Stimulated activated CD8-positive, alpha-beta memory T cell treated with anti-CD3 and anti-CD28 coated beads, Interleukin-4, amount 100 ng/mL, for 1 hour (primary cell): ENCODE measurements at places on chromosomes 7 and 10.

DNA sequence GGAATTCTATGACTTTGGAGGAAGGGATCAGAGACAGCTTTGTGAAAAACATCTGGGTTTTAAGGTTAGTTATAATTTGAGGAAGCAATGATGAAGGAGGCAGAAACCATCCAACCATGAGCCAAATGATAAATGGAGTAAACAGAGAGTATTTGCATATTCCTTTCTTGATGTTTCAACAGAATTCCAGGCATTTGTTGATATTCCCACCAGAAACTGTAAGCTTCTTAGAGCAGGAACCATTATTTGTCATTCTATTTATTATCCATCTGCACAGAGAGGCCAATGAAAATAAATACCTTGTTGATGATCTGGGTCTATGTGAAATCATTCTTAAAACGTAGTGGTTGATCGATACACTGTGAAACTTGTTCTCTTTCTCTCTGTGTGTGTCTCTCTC, 715.3 kb downstream of the INHBA start:
- DNase-seq: no peak

- DNase-seq: no peak
Measured at GRCh38 chr7:10977113-10977512, 3.4 kb downstream of the PHF14 start.

DNA sequence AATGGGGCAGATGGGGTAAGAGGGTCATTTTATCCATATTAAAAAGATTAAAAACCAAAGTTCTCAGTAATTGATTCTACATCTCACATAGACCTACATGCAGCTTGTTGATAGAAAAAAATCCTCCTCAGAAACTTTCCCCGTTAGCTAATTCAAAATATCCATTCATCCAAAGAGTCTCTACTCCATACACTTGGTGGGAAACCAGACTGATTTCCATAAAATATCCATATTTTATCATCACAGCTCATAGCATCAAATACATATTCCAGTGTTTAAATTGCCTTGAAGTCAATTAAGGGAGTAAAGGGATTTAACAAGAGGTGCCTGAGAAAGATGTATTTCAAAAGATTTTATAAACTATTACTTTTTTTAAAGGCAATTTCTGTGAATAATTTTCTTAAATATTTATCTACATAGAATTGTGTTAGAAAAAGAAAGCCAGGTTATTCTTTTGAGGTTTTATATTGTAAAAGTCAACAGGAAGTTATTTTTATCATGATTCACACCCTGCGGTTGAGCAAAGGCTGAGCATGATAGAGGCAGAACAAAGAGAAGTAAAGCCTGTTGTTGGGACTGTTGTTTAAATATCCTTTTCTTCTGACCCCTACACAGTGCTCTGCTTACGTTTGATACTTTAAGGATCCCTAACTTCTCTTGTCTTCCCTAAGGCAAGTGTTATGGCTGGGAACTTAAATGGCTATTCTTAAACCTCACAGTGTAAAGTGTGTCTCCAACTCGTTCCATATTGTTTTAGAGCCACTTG, 266.7 kb downstream of the PRKG1 start:
- DNase-seq: no peak

DNA sequence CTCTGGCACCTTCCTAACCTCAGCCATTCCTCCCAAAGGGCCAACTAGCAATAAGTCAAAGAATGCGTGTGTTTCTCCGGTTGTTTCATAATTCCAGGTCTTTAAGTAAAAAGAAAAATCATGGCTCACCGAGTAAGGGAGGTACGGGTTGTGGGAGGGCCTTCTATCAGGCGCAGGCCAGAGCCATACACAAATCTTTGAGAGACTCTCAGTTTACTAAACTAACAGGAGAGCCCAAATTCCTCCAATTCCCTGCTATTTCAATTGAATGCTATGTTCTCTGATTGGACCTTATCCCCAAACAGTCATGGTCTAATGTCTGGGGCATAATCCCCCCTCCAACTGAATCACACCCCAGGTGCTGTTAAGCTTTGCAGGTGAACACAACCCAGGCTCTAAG, 26.2 kb upstream of the SLF2 start:
- no peak for DNase-seq

GRCh38 chr7:92914645-92915044, 78.3 kb upstream of the CDK6 start:
- DNase-seq: no peak

GRCh38 chr10:92891885-92892690, 43.8 kb downstream of the EXOC6 start:
- no peak for DNase-seq

DNA sequence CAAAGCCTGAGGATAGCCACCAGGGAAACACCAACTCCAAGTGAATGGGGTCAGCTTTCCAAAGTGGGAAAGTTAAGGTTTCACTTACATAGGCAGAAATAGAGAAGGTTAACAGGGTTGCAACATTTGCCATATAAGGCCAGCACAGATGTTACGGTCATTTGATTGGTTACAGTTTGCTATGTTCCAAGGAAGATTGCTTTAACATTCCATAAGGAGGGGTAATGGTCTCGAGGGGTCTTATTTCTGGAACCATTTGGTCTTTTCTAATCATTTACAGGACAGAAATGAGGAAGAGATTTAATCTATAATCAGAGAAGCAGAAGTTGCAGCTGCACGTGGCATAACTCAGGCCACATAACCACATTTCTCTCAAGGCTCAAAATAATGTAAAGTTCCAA, 679.4 kb upstream of the C7orf33 start:
- DNase-seq: no peak

DNA sequence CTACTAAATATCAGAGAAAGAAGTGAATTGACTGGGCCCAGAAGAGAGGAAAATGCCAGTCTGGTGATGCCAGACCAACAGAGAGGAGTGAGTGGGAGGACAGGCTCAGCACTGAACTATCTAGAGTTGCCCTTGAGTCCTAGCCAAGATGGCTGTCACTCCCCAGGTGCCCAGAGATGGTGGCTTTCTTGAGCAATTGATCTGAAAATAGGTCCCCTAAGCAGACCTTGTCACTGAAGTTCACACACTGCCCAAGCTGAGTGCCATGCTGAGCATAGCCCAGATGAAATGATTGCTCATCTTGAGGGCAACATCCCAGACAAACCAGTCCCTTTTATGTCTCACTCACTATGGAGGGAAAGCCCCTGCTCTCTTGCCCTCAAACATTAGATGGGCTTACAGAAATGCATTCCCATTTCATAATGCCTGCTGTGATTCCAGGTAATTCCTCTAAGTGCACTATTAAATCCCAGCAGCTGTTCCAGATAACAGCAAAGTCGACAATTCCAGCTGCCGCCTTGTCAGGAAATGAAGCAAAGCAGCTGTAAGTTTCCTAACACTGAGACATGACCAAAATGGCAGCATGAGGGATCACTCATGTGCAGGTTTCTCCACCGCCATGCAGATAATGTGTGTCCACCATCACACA, 329.4 kb downstream of the KCNMA1 start:
- DNase-seq: no peak
